ENCODE measurements at places on chromosomes 12 and 14.

DNA sequence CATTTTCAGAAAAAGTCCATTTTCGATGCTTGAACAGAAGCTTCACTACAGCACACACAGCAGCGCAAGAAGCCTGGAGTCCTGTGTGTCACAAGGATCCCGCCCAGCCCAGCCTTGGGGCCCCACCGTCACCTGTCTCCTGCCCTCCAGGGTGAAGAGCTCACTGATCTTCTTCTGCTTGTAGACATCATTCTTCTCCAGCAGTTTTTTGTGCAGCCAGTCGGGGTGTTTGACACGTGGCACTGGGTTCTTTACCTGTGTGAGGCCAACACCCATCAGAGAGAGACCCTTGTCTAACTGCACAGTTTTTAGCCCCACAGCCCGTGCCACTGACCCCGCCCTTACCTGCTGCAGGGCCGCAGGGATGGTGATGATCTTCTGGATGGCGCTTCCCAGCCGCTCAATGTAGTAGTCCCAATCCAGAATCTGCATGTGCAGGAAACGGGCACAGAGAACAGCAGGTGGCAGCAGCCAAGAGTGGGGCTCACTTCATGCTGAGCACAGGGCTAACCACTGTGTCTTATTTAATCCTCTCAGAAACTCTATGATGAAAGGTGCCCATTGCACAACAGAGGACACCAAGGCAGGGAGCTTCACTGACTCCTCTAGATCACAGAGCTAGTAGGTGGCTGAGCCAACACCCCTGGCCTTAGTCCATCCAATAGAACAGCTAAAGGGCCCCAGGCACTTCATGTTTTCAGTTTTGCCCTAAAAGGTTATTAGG is 30.0 kb downstream of the POLE start:
- DNase-seq = no peak

GRCh38 chr12:1519642-1520041 is 74.7 kb downstream of the FBXL14 start:
- no peak for DNase-seq

DNA sequence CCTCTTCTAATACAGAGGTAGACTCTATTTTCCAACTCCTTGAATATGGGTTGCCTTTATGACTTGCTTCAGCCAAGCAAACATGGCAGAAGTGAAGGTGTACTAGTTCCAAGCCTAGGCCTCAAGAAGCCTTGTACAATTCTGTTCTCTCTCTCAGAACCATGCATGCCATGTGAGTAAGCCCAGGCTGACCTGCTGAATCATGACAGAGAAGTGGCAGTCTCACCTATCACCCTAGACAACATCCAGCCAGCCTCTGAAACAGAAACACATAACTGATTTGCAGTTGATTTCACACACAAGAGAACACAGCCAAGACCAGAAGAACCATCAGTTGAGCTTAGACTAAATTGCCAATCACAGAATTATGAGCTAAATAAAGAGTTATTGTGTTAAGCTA is 157.2 kb downstream of the GARIN6 start:
- DNase-seq = no peak

- DNase-seq = no peak
Measured at GRCh38 chr12:95955549-95956159, 12.5 kb downstream of the AMDHD1 start.

DNA sequence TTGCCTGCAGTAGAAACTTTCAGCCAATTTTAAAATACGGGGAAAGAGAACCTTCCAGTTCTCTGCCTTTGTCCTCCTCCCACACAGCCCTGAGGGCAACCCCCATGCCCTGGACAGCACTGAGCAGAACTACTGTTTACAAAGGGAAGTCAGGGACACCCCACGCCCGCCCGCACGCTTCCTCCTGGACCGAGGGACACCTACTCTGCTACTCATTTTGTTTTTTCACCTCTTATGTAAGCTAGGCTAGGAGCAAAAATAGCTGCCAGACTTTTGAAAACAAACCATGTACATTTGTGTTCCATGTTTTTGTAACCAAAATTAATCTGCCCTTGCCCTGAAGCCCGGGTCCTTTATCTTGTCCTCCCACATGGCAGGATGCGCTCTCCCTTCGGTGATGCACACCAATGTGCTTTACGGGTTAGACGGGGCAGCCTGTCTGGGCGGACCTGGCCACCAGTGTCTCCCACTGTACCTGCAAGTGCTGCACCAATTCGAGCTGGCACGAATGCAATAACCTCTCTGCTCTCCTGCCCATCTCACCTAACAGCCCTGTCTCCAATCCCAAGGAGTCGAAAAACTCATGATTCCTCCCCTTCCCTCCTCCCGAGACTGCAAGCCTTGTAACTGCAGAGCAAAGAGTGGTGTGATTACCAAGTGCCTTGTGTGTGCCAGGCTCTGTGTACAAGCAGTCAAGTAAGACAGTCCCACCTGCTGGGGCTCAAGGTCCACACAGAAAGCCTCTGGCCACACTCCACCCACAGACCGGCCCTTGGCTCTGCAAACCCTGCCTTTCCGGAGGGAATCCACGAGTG is 85.2 kb downstream of the CCDC88C start:
- no peak for DNase-seq
